ENCODE measurements at places on chromosomes 16 and 17. TPM values are rescaled to one million over a fixed set of nuclear protein-coding genes. Genes with fewer than 3 reads are reported as not detected.

GRCh38 chr17:45437465-45438283 lies 5.0 kb upstream of the ARHGAP27 start:
- DNase-seq = no peak

ABCC3 gene
- 52.8 TPM for total RNA-seq

GRCh38 chr16:8905795-8906591 lies 23.8 kb downstream of the LITAFD start:
- peak; percentile 79 for DNase-seq

- DNase-seq = no peak
Measured at GRCh38 chr17:48187872-48188608, 80.5 kb downstream of the SNX11 start.

GRCh38 chr16:72932050-72932449 lies 115.9 kb downstream of the ZFHX3 start:
- DNase-seq = no peak
